ENCODE measurements at places on chromosomes 7 and 10. TPM values are rescaled to one million over a fixed set of nuclear protein-coding genes. Genes with fewer than 3 reads are reported as not detected.

- peak; percentile 44 for DNase-seq
These were observed 167.9 kb upstream of the PRSS1 start for GRCh38 chr7:142581341-142581740.

DNA sequence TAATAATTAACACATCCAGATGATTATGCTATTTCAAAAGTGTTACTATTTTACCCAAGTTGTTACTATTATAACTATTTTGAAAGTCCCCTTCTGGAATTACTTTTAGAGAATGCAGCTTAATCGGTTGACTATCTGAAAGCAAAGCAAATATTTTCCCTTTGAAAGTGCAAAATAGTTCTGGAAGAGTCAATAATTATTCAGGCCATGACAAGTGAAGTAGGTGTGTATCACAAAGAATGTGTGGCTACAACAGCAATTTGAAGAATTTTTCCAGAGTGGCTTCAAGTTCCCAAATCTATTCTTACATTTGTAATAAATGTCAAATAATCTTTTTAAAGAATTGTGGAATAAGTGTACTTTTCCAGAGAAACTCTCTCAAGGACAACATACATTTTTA, 42.8 kb downstream of the RNLS start:
- DNase-seq: no peak

- no peak for DNase-seq
These were observed 13.7 kb upstream of the SRPK2 start for GRCh38 chr7:105402221-105403095.

- peak; percentile 43 for DNase-seq
These were observed 29.4 kb upstream of the AMPH start for GRCh38 chr7:38660427-38661099.

DNA sequence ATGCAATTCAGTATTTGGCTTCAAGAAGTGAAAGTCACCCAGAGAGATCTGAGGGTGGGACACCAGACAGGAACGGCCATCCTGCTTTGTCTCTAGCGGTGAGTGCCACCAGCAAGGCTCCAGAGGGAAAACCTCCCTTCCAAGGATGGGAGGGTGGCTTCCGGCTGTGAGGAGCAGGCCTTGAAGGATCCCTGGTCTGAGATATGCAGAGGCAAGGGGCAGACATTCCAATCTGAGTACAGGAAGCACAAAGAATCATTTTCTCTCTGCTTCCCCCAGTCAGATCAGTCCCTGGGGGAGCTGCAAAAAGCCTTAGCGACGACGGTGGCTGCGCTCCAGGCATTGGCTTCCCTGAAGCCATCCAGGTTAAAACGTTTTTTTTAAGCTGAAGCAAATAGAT, 167.4 kb downstream of the TEX36 start:
- no peak for DNase-seq

GRCh38 chr7:77310982-77311381, 105.2 kb downstream of the GSAP start:
- DNase-seq: no peak

DNA sequence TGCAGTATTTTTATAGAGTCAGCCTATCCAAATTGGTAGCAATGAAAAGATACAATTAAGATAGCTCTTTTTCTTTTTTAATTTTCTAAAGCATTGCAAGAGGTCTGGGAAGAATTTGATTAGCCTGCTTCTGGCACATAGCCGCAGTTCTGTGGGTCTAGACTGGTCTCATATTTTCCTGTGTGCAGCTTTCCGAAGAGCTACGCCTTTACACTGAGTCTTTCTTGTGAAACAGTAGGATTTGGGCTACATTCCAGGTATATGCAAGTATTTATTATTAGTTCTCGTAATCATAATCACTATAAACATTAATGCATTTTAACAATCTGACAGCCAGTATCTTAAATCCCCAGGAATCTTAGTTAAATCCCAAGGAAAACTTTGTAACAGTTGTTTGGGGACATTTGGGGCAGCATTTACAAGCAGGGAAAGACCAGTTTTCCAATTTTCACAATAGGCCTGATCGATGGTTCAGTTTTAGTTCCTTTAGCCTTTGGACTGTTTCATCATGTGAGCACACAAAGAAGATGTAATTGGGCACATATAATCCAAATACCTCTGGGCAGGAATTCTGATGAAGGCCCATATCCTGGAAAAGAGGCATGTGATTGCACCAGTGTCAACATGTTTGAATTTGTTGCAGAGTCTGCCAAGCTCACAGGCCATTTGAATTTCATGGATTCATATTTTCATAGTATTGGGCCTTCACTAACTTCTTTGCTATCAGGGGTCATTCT, 287.3 kb downstream of the INHBA start:
- no peak for DNase-seq

- DNase-seq: no peak
These were observed 44.4 kb downstream of the KLHDC10 start for GRCh38 chr7:130114776-130115175.

DNA sequence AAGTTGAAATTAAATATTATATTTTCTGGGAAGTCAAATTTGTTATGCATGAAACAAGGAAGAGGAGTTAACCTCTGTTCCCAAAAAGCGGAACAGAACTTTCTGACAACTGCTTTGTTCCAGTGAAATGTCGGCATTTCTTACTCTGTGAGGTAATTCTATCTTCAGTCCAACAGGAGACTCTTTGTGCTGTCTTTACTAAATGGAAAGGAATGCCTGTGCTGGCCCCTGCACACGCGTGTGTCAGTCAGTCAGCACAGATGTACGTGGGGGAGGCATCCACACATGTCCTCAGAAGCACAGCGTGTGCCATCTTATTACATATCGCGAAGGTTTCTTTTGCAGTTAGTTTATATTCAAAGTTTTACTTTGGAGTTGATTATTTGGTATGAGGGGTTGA, 37.5 kb downstream of the NET1 start:
- no peak for DNase-seq

DNA sequence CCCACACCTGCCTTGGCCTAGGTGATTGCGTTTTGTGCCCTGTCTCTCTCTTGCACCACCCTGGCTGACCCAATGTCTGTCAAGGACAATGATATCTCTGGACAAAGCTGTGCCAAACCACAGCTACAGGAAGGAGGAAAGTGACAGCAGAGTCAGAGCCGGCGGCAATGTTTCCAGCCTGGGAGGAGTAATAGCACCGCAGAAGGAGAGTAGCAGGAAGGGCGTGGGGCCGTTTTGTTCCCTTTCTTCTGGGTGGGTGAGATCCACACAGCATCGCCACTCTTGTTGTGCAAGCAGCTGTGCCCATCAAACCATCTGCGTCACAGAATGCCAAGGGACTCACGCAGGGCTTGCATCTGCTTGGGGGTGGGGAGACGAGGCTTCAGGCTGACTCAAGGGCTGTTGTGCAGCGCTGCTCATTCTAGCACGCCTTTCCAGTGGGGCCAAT, 341.6 kb upstream of the AUTS2 start:
- no peak for DNase-seq

- DNase-seq: no peak
These were observed 1208.3 kb downstream of the GATA3 start for GRCh38 chr10:9262770-9263169.

GRCh38 chr10:78184851-78185692, 151.4 kb downstream of the RPS24 start:
- no peak for DNase-seq

- no peak for DNase-seq
These were observed 22.9 kb upstream of the INSIG1 start for GRCh38 chr7:155274633-155275355.

- DNase-seq: no peak
These were observed 1.7 kb downstream of the EGFR start for GRCh38 chr7:55020466-55020871.

GRCh38 chr7:141418066-141418465, 133.1 kb upstream of the AGK start:
- DNase-seq: no peak

DNA sequence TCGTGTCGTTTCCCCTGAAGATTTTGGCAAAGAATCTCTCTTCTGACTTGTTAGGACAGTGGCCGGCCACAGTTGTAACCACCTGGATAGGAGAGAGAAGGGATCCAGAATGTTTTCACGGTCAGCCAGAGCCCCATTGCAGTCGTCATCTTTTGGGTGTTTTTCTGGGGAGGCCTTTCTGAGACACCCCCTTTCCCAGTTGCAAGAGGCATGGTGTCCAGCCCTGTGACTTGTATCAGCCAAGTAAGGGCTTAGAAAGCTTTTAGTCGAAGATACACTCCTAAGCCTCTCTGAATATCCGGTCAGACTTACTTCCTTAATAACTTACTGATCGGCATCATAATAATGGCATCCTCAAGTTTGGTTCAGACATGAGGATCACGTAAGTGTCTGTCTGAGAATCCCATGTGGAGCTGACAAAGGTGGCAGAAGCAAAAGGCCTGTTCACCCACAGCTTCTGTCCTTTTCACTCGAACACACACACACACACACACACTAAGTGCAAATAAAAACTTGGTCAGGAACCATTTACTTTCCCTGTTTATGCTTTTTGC, 435.7 kb upstream of the GALNT17 start:
- no peak for DNase-seq

DNA sequence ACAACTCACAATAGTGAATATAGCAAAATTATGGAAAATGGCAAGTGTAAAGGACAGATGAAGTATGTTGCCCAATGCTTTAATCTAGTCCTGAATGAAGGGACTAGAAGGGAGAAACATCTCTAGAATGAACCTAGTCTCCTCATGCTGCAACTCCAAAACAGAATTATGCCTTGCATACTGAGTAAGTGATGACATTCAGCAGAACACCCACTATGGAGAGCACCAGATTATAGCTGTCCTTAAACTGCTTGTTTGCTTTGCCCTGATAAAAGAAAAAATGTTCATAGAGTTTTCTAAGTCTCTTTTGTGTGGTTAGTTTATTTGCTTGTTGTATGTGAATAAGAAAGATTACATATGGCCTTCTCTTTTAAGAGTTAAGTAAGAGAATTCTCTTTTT, 7.8 kb upstream of the HGF start:
- DNase-seq: no peak

DNA sequence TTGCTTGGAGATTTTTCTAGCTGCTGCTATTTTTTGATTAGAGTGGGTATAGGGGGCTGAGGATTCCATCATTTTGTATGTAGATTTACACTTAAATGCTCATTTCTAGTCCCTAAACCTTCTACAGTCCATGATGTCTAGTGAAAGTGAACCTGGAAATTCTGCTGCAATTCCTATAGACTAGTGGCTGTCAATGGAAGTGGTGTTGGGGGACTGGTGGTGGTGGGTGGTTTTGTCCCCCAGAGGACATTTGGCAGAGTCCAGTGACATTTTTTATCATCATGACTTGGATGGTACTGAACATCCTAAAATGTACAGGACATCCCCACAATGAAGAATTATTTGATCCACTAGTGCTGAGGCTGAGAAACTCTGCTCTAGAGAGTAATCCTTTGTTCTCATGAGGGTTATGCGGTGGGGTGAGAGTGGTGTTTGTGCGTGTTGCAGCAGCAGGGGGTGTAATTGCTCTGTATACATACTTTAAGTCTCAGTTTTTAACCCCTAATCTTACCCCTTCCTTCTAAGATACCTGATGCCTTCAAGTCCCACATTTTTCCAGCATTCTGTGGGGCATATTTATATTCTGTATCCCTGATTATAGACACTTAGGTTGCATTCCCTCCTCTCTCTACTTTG, 35.0 kb downstream of the KIF11 start:
- no peak for DNase-seq

GRCh38 chr10:87733081-87733480, 73.4 kb downstream of the PAPSS2 start:
- DNase-seq: no peak

GRCh38 chr7:101411508-101411874, 48.8 kb downstream of the COL26A1 start:
- no peak for DNase-seq

DNA sequence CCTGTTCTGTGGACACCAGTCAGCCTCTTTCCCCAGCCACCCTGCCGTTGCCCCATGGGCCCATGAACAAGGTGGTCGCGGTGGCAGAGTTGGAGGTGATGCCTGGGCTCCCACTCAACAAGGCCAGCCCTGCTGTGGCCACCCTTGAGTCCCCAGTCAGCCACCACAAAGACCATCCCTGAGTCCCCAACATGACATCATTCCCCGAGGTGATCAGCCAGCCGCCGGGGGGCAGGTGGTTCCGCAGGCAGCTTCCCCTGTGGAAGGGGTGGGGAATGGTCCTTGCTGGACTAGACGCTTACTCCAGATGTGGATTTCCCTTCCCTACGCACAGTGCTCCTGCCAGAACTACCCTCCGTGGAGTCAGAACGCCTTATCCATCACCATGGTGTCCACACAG, 271.7 kb downstream of the PTPRN2 start:
- DNase-seq: no peak

DNA sequence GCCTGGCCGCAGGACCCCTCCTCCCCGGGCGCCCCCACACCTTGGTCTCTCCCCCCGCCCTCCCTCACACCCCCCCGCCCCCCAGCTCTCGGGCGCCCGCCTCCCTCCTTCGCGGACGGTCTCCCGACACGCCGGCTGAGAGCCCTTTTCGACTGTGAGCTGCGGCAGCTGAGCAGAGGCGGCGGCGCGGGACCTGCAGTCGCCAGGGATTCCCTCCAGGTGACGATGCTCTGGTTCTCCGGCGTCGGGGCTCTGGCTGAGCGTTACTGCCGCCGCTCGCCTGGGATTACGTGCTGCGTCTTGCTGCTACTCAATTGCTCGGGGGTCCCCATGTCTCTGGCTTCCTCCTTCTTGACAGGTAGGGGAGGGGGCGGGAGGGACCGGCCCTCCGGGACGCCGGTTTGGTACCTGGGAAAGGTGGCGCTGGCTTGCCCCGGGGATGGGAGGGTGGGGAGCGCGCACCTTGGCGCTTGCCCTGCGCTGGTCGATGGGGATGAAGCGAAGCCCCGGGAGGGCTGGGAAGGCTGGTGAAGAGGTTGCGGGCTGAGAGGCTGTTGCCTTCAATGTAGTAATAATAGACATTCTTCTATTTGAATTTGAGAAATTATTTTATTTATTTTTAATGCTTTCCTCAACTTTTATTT, at the start of gene BMPER:
BMPER (plus strand) TSS at position 151 of the 644 bp plus-strand sequence; CDS start at position 226, 75 bp downstream.
- DNase-seq: peak; percentile 43

GRCh38 chr7:108613949-108614381, 44.3 kb downstream of the DNAJB9 start:
- no peak for DNase-seq

GRCh38 chr10:77544617-77545016, 93.0 kb downstream of the KCNMA1 start:
- no peak for DNase-seq

DNA sequence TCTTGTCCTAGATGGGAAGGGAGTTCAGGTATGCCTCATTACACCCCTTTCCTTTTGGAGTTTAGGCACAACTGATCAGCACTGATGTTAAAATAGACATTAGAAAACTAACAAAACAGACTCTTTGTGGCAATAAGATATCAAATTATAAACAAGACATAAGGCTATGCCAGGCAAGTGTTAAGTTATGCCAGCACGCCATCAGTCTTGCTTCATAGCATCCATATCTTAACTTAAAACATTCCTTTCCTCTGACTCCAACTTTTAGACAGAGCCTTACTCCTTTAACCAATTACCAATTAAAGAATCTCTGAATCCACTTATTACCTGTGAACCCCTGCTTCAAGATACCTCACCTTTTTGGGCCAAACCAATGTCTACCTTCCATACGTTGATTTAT, 126.2 kb upstream of the ETV1 start:
- no peak for DNase-seq

GRCh38 chr7:34070511-34071323, 165.4 kb downstream of the BMPER start:
- no peak for DNase-seq

HOXA4 gene
- 0.14 TPM for total RNA-seq

LBX1 gene
- total RNA-seq: not detected

KLF14 gene
- not detected for total RNA-seq

TAS2R41 gene
- not detected for total RNA-seq

OR6B1 gene
- total RNA-seq: not detected

TMEM229A gene
- not detected for total RNA-seq

CYP3A4 gene
- total RNA-seq: not detected

CYP26C1 gene
- total RNA-seq: not detected

ZNF800 gene
- 18.2 TPM for total RNA-seq

Measured in activated naive CD4-positive, alpha-beta T cell treated with anti-CD3 and anti-CD28 coated beads for 36 hours (primary cell).